ENCODE measurements at places on chromosomes 12 and 14.

DNA sequence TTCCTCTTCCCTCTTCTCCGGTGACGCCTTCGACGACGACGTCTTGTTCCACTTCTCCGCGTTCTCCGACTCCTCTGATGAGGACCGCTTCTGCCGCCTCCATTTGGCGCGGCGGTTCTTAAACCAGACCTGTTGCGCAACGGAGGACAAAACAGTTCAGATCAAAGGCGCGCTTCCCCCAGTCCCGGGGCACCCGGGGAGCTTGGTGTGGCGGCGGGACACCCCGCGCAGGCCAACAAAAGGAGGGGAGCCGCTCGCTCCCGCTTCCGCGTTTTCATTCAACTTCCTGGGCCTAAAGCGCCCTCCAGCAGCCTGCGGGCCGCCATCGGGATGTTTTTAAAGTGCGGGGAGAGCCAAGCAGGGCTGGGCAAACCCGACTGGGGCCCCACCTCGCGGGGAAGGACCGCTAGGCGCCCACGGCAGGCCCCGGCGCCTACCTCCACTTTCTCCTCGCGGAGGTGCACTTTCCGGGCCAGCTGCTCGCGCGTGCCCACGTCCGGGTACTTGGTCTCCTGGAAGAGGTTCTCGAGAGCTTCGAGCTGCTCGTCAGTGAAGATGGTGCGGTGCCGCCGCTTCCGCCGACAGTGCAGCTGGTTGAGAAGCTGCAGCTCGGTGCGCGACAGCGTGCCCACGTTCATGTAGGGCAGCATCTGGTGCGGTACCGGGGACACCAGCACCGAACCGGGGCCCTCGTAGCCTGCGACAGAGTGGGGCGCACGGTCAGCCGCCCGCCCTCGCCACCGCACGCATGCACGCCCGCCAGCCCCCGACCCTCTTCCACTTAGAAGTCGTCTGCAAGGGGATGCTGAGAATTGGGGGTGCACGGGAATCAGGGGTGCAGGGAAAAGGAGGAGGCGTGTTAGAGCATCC is 1.2 kb downstream of the GSC start:
- no peak for DNase-seq

- peak; percentile 65 for DNase-seq
These were observed 14.3 kb upstream of the PTGER2 start for GRCh38 chr14:52299692-52300278.

DNA sequence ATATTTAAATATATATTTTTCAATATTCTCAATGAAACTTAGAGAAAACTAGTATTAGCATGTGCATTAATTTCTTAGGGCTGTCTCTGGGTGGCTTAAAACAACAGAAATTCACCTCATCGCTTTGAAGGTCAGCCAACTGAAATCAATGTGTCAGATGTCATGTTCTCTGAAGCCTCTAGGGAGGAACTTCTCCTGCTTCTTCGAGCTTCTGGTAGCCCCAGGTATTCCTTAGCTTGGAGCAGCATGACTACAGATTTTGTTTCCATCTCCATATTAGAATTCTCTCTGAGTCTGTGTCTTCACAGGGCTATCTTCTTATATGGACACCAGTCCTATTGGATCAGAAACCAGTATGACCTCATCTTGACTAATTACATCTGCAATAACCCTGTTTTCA is 221.5 kb downstream of the PDZRN4 start:
- DNase-seq = no peak

GRCh38 chr14:81551471-81551870 is 17.8 kb upstream of the SEL1L start:
- DNase-seq = no peak

- DNase-seq = peak; percentile 7
These were observed 75.2 kb upstream of the RPH3A start for GRCh38 chr12:112716099-112717093.

- no peak for DNase-seq
These were observed 439.1 kb downstream of the NPAS3 start for GRCh38 chr14:33377596-33378390.

DNA sequence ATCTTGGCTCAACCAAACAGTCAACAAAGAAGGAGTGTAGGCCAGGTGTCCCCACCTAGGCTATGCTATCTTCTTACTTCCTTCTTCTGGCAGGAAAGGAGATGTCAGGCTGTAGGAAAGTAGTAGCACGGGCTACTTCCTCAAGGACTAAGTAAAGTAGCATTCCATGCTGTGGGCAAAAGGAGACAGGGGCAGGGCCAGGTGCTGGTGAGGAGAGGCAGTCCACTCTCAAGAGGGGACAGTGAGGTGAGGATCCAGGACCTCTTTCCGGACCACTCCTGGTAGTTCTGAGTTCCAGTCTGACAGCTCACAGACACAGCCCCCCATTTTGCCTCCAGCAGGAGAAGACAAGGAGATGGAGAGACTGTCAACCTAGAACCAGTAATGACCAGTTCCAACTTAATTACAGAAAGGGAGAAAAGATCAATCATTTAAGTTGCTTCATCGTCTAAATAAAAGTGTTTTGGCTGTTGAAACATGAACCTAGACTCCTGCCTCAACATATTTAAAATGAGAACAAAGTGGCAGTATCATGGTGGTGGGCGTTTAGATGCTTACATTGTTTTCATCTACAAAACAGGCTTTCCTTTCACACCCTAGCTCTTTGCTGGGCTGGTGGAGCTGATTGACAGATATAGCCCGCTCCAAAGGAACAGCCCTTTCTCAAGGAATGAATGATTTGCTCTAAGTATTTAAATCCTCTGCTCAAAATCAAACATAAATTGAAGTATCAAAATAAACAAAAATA is 5.1 kb upstream of the SSTR1 start:
- DNase-seq = no peak

DNA sequence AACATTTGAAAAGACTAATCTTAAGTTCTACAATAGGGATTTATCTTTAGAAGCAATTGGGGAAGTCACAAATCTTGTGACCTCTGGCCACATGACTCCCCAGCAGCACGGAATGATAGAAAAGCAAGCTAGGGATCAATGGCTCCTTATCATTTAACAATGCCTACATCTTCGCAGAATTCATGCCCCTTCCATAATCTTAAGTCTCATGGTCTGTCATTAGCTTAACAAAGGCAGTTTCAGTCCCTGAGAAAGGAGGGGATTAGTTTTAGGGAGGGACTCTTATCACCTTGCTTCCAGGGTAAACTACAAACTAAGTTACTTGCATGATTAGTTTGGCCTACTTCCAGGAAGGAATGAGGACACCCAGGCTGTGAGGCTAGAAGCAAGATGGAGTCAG is 486.0 kb downstream of the RMST start:
- DNase-seq = no peak

GRCh38 chr14:100275214-100275613 is 31.0 kb downstream of the SLC25A29 start:
- no peak for DNase-seq

DNA sequence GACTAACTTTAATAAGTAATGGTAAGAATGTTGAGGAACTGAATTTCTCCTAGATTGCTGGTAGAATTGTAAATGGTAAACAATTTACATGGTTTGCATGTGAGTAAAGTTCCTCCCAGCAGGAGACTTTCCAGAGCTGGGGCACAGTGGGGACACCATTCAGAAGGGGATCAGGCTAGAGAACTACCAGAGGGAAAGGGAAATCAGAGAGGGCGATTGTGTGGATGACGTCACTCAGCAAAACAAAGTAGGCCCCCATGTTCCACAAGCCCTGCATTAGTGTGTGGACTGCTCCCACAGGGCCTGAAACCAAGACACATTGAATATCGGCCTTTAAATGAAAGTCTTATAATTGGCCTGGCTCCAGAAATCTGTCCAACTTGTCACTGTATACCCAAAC is 9.5 kb downstream of the RNASE11 start:
- no peak for DNase-seq

GRCh38 chr12:46149905-46150304 is 118.9 kb downstream of the SLC38A1 start:
- no peak for DNase-seq

DNA sequence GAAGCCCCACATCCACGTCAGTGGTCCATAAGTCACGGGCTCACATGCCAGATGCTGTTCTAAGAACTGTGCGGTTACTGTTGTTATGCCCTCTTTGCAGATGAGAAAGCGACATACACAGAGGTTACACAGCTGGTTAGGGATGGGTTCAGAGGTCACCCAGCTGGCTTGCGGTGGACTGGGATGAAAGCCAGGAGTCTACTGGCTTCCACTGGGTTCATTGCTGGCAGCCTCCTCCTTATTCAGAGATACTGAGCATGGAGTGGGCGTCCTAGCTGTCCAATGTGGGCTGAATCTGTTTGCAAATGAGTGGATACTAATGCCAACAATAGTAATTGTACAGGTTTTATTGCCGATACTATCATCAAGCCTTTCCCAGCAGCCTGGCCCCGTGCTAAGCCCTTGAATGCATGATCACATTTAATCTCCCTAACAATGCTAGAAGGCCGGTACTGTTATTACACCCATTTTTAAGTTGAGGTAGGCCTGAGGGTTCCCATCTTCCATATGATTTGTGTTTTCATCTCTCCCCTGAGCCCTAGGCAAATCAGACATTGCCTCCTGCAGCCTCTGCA is 129.1 kb downstream of the PLXNC1 start:
- DNase-seq = no peak

- DNase-seq = no peak
These were observed 741.8 kb downstream of the TMEM121 start for GRCh38 chr14:106268013-106268727.

GRCh38 chr12:88310666-88311065 is 168.6 kb downstream of the TMTC3 start:
- peak; percentile 25 for DNase-seq

GRCh38 chr14:77303417-77304156 is 17.1 kb downstream of the POMT2 start:
- peak; percentile 95 for DNase-seq

DNA sequence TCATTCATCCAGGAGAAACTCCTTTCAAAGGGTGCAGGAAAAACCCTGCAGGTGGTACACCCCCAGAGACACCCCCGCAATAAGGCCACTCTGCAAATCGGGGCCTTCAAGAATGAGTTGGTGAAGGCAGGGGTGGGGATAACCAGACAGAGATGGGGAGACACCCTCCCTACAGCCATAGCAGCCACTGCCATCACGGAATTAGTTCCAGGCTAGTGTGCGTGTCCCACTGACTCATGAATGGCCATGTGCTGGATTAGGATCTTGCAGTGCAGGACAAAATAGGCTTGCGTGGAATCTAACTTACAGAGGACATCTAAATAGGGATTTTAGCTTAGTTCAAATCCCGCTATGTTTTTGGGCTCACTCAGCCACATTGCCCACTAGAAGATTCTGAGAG is 37.8 kb downstream of the SPRING1 start:
- DNase-seq = peak; percentile 22

GRCh38 chr14:99674064-99674650 is 9.9 kb upstream of the CYP46A1 start:
- DNase-seq = no peak

- no peak for DNase-seq
These were observed 479.7 kb downstream of the FSCB start for GRCh38 chr14:44027397-44027796.

- DNase-seq = peak; percentile 42
These were observed 9.2 kb upstream of the PNMA1 start for GRCh38 chr14:73723406-73723796.

GRCh38 chr12:25839470-25839869 is 119.0 kb upstream of the RASSF8 start:
- DNase-seq = no peak

DNA sequence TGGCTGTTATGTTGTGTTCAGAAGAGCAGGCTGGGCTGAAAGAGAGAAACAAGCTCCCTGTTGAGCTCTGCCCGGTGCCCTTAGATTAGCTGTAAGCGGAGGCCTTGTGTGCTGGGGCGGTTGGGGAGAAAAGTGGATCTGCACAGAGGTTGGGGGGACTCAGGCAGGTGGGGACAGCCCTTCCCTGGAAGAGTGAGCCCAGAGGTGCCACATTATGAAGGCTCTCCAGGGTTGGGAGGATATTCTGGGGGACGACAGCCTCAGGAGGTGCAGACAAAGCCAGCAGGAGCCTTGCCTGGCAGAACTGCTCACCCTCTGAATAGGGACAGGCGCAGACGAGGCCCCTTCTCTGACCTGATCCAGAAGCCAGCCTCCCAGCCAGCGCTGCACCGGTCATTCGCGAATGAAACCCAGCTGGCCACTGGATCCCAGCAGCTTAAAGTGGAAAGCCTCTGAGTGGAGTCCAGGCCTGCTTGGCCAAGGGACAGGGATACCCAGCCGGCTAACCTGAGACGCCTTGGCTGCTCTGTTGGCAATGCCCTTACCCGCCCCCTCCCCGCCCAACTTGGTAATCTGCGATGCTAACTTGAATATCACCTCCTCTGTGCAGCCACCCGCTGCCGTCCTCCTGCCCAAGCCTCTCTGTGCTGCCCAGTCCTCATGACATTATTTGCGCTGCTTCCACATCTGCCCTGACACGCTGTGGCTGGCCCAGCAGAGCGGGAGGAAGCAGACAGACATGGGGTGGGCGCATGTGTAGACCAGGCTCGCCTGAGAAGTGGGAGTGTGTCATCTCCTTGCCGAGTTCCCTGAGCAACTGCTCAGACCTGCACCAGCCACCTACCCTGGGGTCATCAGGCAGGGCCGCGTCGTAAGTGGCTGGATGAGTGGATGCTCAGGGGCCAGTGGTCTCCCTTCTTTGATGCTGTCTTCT is 5.6 kb downstream of the HIP1R start:
- DNase-seq = no peak

DNA sequence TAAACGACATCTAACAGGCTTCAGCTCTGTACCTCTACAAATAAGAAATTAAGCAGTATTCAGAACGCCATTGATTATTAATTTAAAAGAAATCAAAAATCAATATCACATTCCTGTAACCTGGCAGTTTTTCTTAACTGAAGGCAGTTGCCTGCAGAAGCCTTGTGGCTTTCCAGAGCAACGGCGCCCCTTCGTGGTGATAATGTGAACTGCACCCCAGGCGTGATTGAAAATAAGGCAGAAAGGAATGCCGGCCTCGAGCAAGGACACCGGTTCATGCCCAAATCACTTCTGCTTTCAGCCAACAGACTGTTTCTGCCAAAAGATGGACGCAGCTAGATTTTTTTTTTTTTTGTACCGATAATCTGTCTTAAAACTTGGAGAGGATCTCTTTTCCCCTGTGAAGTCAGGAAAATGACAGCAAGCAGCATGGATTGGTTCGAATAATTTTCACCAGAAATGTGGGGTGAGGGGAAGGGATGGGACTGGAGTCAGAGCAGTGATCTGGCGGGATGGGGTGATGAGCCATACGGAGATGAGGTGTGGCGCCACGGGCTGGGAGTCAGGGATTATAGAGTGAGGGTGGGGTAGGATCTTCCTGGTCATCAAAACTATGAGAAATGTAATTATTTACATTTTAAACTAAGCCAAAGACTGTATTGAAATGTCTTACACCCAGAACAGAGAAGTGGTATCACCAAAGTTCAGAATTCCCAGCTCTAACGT is 473.0 kb downstream of the DPF3 start:
- DNase-seq = peak; percentile 59

DNA sequence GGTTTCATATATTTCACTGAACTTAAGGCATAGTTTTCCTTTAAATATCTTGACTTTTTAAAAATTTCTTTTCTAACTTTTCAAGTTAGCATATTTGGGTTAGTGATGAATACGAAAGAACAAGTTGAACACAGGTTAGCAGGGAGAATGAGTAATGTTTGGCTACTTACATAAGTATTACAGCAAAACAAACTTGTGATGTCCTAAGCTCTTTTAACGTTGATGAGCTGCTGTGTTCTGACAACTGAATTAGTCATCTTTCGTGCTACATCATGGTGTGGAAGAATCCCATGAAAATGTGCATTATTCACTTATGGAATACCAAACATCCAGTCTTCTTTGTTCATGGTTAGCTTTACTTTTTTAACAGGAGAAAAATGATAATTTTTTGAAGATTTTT is 36.3 kb upstream of the PDZRN4 start:
- DNase-seq = no peak

- peak; percentile 16 for DNase-seq
These were observed 88.4 kb downstream of the TMCC3 start for GRCh38 chr12:94561943-94562411.

All from EH (cell line).